ENCODE measurements at places on chromosomes 2 and 18.

- no peak for DNase-seq
Measured at GRCh38 chr2:199602271-199602895, 144.6 kb upstream of the SATB2 start.

- no peak for DNase-seq
Measured at GRCh38 chr2:94873362-94874276, 2.4 kb downstream of the TEKT4 start.

- DNase-seq: no peak
Measured at GRCh38 chr2:42839809-42840501, 47.6 kb upstream of the HAAO start.

- no peak for DNase-seq
Measured at GRCh38 chr2:86434290-86434689, 6.9 kb upstream of the KDM3A start.

GRCh38 chr18:78123144-78123909, 856.3 kb upstream of the SALL3 start:
- DNase-seq: no peak

DNA sequence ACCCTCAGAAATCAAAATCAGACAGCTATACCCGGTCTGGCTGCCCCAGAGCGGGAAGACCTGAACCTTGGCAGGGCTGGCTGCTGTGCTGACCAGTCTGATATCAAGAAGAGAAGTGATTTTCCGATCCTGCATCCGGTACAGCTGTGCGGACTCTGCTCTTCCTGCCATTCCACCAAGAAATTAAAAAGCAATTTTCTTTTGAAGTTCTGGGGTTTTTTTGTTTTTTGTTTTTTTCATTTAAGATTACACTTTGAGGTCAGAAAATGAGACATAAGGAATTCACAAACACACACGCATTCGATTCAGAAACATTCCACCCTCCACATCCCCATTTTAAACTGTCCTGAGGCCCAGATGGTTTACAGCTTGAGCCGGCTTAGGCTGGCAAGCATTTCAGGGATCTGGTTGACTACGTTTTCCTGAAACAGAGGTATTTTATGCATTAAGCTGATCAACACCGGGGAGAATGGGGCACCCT, 156.5 kb downstream of the COL6A3 start:
- DNase-seq: no peak

DNA sequence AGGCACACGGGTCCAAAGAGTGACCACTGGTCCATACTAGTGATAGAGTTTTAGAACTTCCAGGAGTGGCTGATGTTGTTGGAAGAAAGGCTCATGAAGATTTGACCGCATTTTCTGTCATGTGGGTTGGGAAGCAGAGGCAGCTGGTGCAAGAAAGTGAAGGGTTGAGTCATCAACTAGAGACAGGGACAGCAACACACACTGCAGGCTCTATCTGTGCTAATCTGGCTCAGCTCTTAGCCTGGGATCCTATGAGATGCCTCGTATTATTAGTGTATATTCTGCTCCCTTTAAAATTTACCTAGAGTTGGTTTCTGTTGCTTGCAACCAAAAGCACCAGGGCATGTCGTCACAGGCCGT, 2.5 kb upstream of the SH3RF3 start:
- DNase-seq: no peak

- DNase-seq: no peak
Measured at GRCh38 chr2:165725421-165725820, 68.6 kb downstream of the GALNT3 start.

- no peak for DNase-seq
Measured at GRCh38 chr2:96701636-96702035, 38.2 kb downstream of the LMAN2L start.

All from stimulated activated CD4-positive, alpha-beta T cell treated with anti-CD3 and anti-CD28 coated beads, Interleukin-15, amount 100 ng/mL, for 1 hour (primary cell).